ENCODE measurements at places on chromosomes 5 and 9. TPM values are rescaled to one million over a fixed set of nuclear protein-coding genes. Genes with fewer than 3 reads are reported as not detected.

POLR3G gene
- 5.4 TPM for total RNA-seq

MEIKIN gene
- total RNA-seq = not detected

PCDHB4 gene
- 8.3 TPM for total RNA-seq

TEX48 gene
- not detected for total RNA-seq

LCN1 gene
- not detected for total RNA-seq

HARS2 gene
- 46.2 TPM for total RNA-seq

WDR38 gene
- not detected for total RNA-seq

GABRA6 gene
- not detected for total RNA-seq

EIF4EBP3 gene
- total RNA-seq = 38.1 TPM

PCDHGB4 gene
- 10.3 TPM for total RNA-seq

FRMD3 gene
- total RNA-seq = 13.8 TPM

PCDHB16 gene
- 12.3 TPM for total RNA-seq

FAM240B gene
- total RNA-seq = not detected

PCDHGA8 gene
- total RNA-seq = 6.4 TPM

IL13 gene
- total RNA-seq = not detected

DND1 gene
- 2.9 TPM for total RNA-seq

RNF208 gene
- 0.98 TPM for total RNA-seq

STKLD1 gene
- total RNA-seq = not detected

GNA14 gene
- 11.0 TPM for total RNA-seq

PTGER4 gene
- total RNA-seq = 19.4 TPM

LCN9 gene
- total RNA-seq = not detected

HARS1 gene
- 54.8 TPM for total RNA-seq

NDUFS4 gene
- total RNA-seq = 62.9 TPM

CLTA gene
- total RNA-seq = 199 TPM
